Stimulated activated naive CD4-positive, alpha-beta T cell treated with Interleukin-2 at 50 U/mL for 16 hours (primary cell): ENCODE measurements at places on chromosomes 1 and 21.
A peak's percentile ranks its signal among the peaks of the same experiment; 100 is the strongest.

DNA sequence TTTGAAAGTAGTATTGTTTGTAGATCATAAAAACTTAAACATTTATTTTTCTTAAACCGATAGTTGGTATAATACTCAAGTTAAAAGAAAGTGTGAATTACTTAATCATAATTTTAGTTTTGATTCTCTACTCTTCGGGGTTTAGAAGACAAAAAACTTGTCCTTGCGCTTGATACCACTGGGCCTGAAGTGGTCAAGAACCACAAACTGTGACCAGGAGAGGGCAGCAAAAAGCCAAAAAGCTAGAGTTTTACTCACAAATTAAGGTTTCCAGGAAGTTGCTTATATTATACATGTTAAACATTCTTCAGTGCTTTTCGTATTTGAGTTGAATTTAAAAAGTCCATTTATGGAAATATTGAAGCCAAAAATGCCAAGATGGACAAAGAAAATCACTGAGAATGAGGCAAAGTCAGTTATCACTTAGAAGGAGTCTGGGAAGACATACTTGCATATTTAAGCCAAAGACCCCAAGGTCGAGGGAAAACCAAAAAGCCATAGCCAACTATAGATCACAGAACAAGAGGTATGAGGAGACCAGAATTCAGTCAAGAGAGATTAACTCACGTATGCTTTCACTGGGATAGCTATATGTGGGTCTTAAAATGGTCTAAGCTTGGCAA, 34.2 kb downstream of the EFCAB7 start:
- no peak for DNase-seq

DNA sequence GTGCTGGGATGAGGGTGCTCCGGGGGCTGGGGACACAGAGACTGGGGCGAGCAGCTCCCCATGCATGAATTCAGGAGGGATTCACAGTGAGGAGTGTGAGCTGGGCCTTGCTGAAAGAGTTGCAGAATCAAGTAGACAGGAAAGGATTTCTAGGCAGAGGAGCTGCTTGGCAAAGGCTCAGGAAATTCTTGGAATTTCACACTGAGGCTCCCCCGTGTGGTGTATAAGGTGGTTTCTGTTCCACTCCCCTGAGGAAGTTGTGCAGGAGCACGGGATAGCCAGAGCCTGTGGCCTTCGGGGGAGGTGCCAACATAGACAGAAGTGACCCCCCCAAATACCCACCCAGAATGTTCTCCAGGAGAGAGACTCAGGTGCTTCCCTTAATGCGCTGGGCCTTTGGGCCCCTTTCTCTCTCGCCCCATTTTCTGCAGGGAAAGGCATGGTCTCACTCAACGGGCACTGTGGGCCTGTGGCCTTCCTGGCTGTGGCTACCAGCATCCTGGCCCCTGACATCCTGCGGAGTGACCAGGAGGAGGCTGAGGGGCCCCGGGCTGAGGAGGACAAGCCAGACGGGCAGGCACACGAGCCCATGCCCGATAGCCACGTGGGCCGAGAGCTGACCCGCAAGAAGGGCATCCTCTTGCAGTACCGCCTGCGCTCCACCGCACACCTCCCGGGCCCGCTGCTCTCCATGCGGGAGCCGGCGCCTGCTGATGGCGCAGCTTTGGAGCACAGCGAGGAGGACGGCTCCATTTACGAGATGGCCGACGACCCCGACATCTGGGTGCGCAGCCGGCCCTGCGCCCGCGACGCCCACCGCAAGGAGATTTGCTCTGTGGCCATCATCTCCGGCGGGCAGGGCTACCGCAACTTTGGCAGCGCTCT, 58.5 kb upstream of the ACTL8 start:
- no peak for DNase-seq

DNA sequence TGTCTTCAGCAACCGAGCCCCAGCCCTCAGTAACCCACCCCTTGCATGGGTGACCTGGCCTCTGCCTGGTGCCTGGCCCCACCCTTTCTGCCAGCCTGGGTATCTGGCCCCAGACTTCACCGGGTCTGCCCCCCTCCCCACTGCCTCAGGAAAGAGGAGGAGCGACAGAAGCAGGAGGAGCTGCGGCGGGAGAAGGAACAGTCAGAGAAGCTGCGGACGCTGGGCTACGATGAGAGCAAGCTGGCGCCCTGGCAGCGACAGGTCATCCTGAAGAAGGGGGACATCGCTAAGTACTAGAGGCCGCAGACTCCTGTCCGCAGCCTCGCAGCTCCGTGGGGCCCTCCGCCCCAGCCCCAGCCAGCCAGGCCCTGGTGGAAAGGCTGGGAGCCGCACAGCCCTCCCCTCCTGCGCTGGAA, 6.1 kb downstream of the TNFRSF25 start:
- peak; percentile 62 for DNase-seq

DNA sequence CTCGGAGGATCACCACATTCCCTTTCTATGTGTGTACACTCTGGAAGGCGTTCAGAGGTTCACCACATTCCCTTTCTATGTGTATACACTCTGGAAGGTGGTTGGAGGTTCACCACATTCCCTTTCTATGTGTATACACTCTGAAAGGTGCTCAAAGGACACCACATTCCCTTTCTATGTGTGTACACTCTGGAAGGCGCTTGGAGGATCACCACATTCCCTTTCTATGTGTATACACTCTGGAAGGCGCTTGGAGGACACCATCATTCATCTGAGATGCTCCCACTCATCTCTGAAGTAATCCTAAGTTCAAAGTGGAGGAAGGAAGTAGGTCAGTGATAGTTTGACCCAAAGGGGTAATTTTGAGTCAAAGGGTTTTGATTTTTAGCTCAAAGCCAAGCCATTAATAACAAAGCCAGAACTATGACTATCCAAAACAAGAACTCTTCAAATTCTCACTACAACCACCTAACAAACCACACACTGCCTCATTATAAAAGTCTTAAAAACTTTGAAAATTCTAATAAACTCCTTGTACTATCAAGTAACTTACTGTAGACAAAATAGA, 32.9 kb downstream of the NRIP1 start:
- DNase-seq: no peak

DNA sequence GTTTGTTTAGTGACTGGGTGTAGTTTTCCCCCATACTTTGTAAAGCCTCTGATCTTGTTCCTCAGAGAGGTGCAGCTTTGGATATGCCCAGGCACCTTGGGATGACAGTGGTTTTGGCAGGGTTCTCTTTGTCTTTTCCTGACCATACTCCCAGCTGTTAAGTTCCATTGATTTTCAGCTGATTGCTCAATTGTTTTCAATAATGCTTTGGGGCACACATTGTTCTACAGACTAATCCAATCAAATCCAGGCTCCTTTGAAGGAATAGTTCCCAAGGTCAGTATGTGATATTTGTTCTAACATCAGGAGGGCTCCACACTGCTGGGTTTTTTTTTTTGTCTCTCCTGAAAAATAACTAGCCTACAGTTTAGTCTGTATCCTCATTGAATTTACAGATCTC, 24.8 kb downstream of the PPP2R5A start:
- DNase-seq: no peak
